ENCODE measurements at places on chromosomes 2 and 18. TPM values are rescaled to one million over a fixed set of nuclear protein-coding genes. Genes with fewer than 3 reads are reported as not detected.

NOL4 gene
- 5.7 TPM for total RNA-seq

TCF23 gene
- not detected for total RNA-seq

DNA sequence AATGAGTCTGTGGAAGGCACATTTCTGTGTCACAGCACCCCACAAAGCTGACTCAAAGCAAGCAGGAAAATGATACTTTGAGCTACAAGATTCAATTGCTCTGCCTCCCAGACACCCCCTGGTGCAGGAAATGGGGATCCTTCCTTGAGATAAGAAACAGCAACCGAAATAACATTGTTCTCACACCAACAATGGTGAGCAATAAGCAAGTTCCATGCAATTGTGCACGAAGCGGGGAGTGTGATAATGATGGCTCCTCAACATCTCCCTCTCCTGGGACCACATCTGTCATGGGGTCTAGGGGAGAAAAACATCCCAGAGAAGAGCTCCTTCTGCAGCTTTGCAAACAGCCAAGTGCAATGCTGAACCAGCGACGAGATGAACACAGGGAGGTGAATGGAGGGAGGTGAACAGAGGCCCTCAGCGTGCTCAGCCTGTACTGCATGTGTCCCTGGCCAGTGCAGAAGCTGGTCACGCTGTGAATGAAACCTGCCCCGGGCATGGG, 67.7 kb downstream of the PDCL3 start:
- H3K36me3 ChIP-seq, result no peaks in the 10 kb centered on the region
- no peaks in the 10 kb centered on the region for H3K4me1 ChIP-seq
- no peak for DNase-seq

DNA sequence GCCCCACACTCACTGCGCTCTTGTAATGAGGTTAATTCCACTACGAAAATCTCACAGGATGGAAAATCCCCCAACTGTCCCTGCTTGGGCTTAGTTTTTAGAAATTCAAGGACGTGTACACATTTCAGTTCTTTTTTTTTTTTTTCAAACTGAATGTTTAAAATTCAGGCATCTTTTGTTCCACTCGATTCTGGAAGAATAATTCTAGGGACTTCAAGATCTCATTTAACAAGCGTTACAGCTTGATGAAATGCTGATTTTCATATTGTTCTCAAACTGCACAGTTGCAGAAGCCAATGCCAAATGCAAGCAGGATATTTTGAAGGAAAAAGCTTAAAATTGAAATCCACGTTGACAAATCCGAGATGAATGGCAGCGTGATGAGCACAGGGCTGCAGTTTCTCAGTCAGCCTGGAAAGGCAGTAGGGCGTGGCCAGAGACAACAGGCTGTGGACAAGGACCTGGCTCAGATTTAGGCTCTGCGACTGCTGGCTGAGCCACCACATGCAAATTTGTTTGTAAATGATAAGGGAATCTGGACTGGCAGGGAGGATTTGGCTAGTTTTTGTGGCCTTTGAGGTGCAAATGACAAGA, 128.1 kb upstream of the MYCN start:
- H3K36me3 ChIP-seq, result no peaks in the 10 kb centered on the region
- peaks cover 16% of the 10 kb centered on the region for H3K4me1 ChIP-seq
- H3K27ac ChIP-seq, result no peak overlapping the region

GRCh38 chr2:219492575-219492974, 6.1 kb upstream of the GMPPA start:
- no peak overlapping the region for H3K4me3 ChIP-seq
- no peaks in the 10 kb centered on the region for H3K36me3 ChIP-seq
- no peak overlapping the region for H3K27ac ChIP-seq
- H3K27me3 ChIP-seq, result peaks cover 70% of the 10 kb centered on the region

DNA sequence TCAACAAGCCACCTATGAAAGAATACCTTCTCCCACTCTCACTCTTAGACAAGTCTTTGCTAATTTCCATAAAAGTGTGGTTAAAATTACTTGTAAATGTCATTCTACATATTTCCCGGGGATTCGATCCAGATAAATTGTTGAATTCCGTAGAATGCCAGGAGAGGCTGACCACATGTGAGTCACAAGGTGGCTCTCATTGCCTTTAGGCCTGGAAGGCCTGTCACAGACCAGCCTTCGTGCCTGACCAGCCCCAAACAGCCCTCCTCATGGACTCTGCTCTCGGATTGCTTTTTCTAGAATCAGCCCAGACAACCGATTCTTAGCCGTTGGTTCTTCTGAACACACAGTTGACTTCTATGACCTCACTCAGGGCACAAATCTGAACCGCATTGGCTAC, 86.0 kb downstream of the RTN4 start:
- no peak overlapping the region for H3K4me3 ChIP-seq
- H3K4me1 ChIP-seq, result peaks cover 8% of the 10 kb centered on the region
- DNase-seq, result no peak
- H3K27me3 ChIP-seq, result no peaks in the 10 kb centered on the region
- H3K36me3 ChIP-seq, result peaks cover 11% of the 10 kb centered on the region

AGXT gene
- total RNA-seq, result 1.0 TPM

DNA sequence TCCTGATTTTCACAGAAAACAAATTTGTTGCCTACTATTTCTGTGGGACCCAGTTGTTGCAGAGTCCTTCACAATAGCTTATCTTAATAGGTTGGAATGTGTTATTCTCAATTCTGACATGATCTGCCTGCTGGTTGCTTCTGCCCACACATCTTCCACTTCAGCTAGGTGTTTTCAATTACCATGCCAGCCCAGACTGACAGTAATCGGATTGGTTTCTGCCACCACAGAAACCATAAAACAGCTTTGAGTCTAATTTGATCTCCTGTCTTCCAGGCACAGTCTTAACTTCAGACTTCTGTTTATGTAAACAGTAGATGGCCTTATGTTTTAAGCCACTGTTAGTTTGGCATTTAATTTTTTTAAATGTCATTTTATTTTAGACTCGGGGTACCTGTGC, 248.2 kb upstream of the RBMS1 start:
- H3K4me1 ChIP-seq, result peaks cover 2% of the 10 kb centered on the region
- no peak overlapping the region for H3K4me3 ChIP-seq
- H3K36me3 ChIP-seq, result no peaks in the 10 kb centered on the region
- H3K27me3 ChIP-seq, result peaks cover 4% of the 10 kb centered on the region
